ENCODE measurements at places on chromosomes 13 and 19.

DNA sequence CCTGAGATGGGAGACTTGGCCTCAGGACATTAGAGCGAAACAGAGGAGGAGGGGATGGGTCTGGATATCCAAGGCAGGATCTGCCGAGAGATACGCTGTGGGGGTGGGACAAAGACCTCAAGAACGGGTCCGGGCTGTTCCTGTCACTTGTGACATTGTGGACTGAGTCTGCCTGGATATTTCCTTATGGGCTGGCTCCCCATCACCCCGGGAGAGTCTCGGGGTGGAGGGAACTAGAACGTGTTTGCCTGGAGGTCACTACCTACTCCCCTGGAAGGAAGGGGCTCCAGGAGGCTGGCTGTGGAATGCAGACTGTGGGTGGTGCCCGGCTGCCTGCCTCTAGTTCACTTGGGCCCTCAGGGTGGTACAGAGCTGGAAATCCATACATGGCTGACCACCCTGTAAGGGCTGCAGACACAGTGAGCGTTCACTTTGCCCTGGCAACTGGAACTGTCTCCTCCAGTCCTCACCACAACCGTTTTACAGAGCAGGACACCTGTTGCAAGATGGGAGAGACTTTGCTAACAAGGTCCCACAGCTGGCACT lies 26.4 kb downstream of the DNM2 start:
- no peak for DNase-seq

- no peak for DNase-seq
These were observed 100.7 kb upstream of the RXFP2 start for GRCh38 chr13:31638577-31638976.

DNA sequence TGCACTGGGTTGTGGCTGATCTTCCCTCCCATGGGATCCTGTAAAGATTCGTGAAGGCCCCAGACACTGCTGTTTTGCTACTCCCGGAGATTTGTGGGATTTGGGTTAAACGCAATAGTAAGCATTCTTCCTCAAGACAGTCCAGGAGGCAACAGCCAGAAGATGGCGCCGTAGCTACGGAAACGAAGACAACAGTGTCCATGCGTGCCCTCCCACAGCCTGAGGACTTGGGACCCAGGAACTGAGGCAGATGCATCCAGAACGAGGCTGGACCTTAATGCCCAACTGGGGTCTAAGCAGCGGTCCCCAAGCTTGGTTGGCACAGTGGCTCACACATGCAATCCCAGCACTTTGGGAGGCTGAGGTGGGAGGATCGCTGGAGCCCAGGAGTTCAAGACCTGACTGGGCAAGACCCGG lies 57.6 kb upstream of the ZNF507 start:
- DNase-seq, result no peak

GRCh38 chr13:110479648-110480047 lies 81.9 kb downstream of the RAB20 start:
- no peak for DNase-seq

- no peak for DNase-seq
These were observed 10.8 kb downstream of the ENOX1 start for GRCh38 chr13:43776006-43776405.

DNA sequence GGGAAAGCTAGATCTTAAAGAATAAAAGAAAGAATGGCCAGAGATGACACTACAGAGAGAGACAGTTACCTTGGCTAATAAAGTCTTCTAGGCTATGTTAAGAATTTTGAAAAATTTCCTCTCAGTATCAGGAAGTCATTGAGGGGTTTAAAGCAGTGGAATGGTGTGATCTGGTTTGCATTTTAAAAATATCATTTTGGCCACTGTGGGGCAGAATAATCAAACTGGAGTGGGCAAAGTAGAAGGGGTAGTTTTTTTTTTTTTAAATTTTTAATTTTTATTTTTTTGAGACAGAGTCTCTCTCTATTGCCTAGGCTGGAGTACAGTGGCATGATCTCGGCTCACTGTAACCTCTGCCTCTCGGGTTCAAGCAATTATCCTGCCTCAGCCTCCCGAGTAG lies 4.4 kb upstream of the CNMD start:
- no peak for DNase-seq

DNA sequence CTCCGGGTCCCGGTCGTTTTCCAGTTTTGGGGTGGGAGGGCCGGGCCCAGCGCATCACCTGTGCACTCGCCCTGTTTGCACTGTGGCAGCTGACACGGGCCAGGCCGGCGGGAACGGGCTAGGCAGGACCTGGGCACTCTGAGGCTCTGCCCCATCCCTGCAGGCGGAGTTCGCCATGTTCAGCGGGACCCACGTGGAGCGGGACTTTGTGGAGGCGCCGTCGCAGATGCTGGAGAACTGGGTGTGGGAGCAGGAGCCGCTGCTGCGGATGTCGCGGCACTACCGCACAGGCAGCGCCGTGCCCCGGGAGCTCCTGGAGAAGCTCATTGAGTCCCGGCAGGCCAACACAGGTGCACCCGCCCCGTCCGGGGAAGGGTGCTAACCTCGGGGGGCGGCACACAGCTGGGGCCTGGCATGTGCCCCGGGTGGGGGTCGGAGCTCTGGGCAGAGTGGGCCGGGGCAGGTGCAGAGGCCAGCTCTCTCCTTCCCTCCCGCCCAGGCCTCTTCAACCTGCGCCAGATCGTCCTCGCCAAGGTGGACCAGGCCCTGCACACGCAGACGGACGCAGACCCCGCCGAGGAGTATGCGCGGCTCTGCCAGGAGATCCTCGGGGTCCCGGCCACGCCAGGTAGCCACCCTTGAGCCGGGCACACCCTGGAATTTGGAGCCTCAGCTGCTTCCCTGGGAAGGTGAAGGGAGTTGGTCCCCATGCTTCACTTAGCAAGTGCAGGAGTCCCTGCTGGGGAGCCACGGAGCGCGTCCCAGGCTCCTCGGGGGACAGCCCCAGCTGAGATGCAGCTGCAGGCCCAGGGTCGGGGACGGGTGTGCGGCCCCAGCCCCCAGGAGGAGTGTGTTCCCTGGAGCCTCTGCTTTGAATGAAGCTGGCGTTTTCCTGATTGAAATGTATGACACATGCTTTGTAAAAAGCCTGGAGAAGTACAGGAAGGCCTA lies 9.3 kb upstream of the ZNF554 start:
- no peak for DNase-seq

- peak; percentile 47 for DNase-seq
These were observed 13.6 kb downstream of the LCP1 start for GRCh38 chr13:46168341-46168740.

- DNase-seq, result no peak
These were observed 36.1 kb upstream of the USPL1 start for GRCh38 chr13:30581582-30581981.

- DNase-seq, result no peak
These were observed 27.0 kb downstream of the FPR3 start for GRCh38 chr19:51821921-51822320.

GRCh38 chr19:46970815-46971214 lies 48.8 kb upstream of the NPAS1 start:
- DNase-seq, result no peak

DNA sequence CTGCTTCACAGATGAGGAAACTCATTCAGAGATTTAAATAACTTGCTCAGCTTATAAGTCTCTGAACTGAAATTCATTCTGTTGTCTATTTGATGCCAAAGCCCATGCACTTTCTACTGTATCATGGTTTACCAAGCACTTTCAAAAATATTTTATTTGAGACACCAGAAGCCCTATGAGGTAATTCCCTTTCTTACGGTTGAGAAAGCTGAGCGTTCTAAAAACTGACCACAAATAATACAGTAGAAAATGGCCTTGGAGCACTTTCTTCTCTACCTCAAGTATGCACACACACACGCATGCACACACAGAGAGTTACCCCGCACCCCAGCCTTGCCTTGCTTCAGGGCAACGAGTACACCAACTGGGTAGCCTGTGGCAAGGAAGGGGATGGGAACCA lies 228.5 kb downstream of the RFC3 start:
- DNase-seq, result no peak

DNA sequence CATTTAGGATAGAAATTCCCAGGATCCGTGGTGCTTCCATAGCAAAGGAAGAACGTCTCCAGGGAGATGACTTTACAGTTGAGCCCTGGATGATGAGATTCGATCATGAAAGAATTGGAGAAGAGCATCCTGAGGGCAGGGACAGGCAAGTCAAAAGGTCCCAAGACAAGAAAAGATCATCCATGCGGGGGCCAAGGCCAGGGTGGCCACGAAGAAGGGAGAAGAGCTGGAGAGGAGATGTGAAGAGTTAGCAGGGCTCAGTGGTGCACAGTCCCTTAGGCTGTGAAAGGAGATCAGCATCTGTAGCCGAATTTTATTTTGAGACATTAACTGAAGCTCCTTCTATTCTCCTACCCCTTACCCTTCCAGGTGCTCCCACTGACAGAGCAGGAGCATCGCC lies 28.9 kb downstream of the OR10H4 start:
- DNase-seq, result no peak

DNA sequence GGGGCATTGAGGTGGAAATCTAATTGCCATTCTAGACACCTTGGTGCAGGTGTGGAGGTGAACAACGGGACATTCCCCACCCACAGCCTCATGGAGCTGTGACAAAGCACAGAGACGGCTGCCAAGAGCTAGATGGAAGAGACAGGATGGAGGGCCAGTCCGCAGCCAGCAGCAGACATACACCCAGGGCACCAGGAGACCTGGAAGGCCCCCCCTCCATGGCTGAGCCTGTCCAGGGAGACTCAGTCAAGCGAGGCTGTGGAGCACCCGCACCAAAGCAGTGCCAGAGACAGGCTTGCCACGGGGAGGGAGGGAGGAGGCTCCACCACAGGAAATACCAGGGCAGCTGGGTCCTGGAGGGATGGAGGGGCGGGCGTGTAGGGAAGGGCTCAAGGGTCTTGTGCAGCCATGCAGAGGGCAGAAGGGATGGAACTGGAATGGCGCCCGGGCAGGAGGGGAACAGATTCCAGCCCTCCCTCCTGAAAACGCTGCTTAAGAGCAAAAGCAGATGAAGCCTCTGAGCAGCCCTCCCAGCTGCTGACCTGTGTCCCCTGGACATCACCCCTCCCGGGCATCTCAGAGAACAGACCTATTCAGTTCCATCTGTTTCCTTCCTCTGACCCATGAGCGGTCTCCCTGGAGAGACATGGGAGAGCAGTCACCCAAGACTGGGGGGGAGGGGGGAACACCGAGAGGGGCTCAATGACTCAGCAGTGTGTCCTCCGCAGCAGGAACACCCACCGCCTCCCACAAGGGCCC lies 14.4 kb downstream of the EPS15L1 start:
- no peak for DNase-seq

DNA sequence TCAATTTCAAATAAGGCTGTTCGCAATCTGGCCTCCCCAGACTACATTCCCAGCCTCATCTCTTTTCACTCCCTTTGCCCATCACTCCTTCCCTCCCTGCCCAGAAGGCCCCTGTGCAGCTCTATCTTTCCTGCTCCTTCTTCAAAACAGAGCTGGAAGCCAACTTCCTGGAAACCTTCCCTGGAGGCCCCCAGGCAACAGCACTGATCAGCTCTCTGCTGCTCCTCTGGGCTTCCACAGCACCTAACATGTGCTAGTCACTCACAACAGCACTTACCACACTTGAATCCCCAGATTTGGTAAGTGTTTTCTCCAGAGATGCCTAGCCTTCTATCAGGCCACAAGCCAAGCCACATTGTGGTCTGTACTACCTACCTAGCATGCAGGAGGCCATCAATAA lies 9.5 kb downstream of the SMAD9 start:
- DNase-seq, result no peak

DNA sequence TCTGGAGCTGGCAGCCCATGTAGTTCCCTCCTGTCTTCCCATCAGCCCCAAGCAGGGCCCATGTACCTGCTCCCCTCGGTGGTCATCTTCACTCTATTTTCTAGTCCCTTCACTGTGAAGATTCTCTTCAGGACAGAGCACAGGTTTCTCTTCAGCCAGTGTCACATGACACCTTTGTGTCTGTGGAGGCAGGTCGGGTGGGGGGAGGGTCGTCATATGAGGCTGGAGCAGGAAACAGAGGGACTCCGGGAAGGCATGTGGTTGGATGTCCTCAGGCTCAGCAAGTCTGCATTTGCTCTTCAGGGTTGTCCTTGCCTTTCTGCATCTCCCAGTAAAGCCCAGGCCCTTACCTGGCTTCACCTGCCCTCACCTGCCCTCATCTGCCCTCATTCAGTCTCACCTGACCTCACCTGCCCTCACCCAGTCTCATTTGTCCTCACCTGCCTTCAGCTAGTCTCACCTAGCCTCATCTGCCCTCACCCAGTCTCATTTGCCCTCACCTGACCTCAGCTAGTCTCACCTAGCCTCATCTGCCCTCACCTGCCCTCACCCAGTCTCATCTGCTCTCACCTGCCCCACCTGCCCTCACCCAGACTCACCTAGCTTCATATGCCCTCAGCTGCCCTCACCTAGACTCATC lies 120.3 kb downstream of the ZDHHC20 start:
- no peak for DNase-seq

DNA sequence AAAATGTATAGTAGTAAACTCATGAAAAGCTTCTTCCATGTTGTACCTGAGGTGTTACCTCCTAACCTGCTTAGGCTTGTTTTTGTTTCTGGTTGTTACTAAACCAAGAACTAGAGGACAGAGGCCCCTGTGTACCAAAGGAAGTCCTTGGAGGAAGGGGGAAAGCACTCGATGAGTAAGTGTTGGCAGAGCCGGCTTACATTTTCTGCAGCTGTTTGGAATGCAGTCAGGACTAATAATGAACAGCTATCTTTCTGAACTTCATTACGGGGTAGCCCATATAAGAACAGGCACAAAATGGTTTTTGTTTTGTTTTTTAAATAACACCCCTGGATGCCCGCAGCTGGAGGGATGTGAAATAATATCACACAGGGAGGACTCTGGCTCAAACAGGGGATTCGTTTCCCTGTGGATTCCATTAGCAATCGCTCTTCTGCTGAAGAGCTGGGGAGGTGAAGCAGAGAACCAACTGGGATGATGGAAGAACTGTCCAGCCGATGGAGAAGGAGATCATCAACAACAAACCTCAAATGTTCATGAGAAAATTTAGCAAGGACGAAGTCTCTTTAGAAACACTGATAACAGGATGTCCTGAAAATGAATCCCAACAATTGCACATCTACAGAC lies 214.2 kb upstream of the MAB21L1 start:
- no peak for DNase-seq

- DNase-seq, result no peak
These were observed 409.6 kb downstream of the TBC1D4 start for GRCh38 chr13:75072368-75072767.

GRCh38 chr13:103734837-103735236 lies 668.6 kb upstream of the SLC10A2 start:
- DNase-seq, result no peak

- DNase-seq, result no peak
These were observed 76.9 kb downstream of the TNFSF13B start for GRCh38 chr13:108346376-108346775.

GRCh38 chr13:102769679-102770078 lies 3.9 kb downstream of the TEX30 start:
- DNase-seq, result no peak

GRCh38 chr19:13597640-13598039 lies 91.4 kb upstream of the CACNA1A start:
- DNase-seq, result peak; percentile 42

- no peak for DNase-seq
These were observed 63.0 kb downstream of the C13orf42 start for GRCh38 chr13:51048166-51048461.

Data from activated CD4-positive, alpha-beta T cell treated with anti-CD3 and anti-CD28 coated beads, Interleukin-2, amount 50 U/mL, for 24 hours (primary cell).